Myometrial cell (primary cell): ENCODE measurements at places on chromosomes 13 and 19. TPM values are rescaled to one million over a fixed set of nuclear protein-coding genes. Genes with fewer than 3 reads are reported as not detected.

Gene IGFLR1
- total RNA-seq, result 0.29 and 3.9 TPM in 2 replicates

Gene PTH2
- total RNA-seq, result not detected in 2 replicates

Gene PRTN3
- not detected in 2 replicates for total RNA-seq

Gene KCNN1
- not detected in 2 replicates for total RNA-seq

Gene RPS15
- total RNA-seq, result 2,537 and 3,021 TPM in 2 replicates

Gene ZNF730
- total RNA-seq, result under 0.01 TPM in 2 replicates

Gene PCDH8
- not detected in 2 replicates for total RNA-seq

Gene MUC16
- total RNA-seq, result not detected in 2 replicates

Gene LMO7
- 51.0 and 54.9 TPM in 2 replicates for total RNA-seq
